Stimulated activated naive CD4-positive, alpha-beta T cell treated with Interleukin-2 at 50 U/mL for 16 hours (primary cell): ENCODE measurements at places on chromosomes 7 and 10.

GRCh38 chr10:1272079-1272776 is 216.0 kb downstream of the WDR37 start:
- no peak for DNase-seq

DNA sequence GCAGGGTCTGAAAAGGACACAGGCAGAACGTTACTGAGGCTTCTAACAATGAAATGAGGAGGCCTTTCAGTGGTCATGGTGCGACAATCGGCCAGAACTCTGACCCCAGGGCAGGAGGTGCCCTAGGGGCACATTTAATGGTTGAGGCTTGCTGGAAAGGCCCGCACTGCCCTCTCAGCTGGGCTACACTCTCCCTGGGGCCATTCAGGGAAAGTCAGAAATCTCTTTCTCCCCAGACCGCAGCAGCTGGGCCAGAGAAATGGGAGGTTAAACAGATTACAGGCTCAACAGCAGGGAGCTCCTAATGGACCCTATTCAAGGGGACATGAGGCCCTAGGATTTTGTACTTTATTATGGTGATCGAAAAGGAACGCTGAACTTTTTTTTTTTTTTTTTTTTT is 85.6 kb upstream of the FGFR2 start:
- no peak for DNase-seq

GRCh38 chr10:36534471-36535002 is 590.9 kb upstream of the ANKRD30A start:
- DNase-seq = no peak

GRCh38 chr7:154996756-154997155 is 6.2 kb downstream of the PAXIP1 start:
- no peak for DNase-seq

GRCh38 chr10:93437086-93437945 is 44.8 kb downstream of the MYOF start:
- no peak for DNase-seq
